Cerebellar cortex (tissue), 1 donor: ENCODE measurements at places on chromosomes 3 and 15.
A peak's percentile ranks its signal among the peaks of the same experiment; 100 is the strongest.

- DNase-seq, result no peak
Observed at GRCh38 chr3:99659032-99659431, 20.6 kb downstream of the COL8A1 start.

- DNase-seq, result peak; percentile 93
Observed at GRCh38 chr3:40713795-40714194, 189.0 kb downstream of the ZNF621 start.

GRCh38 chr3:176469694-176470205, 727.5 kb downstream of the TBL1XR1 start:
- DNase-seq, result peak; percentile 26

GRCh38 chr3:101896083-101896757, 46.9 kb downstream of the NFKBIZ start:
- no peak for DNase-seq

GRCh38 chr3:83317605-83318004, 1556.2 kb upstream of the GBE1 start:
- no peak for DNase-seq

GRCh38 chr3:123301331-123302184, 99.8 kb downstream of the SEC22A start:
- no peak for DNase-seq

GRCh38 chr15:79282371-79283251, at the start of gene ANKRD34C:
ANKRD34C (plus strand) TSS chr15:79282722; CDS start chr15:79293285, 10,563 bp downstream.
- DNase-seq, result peak; percentile 46

DNA sequence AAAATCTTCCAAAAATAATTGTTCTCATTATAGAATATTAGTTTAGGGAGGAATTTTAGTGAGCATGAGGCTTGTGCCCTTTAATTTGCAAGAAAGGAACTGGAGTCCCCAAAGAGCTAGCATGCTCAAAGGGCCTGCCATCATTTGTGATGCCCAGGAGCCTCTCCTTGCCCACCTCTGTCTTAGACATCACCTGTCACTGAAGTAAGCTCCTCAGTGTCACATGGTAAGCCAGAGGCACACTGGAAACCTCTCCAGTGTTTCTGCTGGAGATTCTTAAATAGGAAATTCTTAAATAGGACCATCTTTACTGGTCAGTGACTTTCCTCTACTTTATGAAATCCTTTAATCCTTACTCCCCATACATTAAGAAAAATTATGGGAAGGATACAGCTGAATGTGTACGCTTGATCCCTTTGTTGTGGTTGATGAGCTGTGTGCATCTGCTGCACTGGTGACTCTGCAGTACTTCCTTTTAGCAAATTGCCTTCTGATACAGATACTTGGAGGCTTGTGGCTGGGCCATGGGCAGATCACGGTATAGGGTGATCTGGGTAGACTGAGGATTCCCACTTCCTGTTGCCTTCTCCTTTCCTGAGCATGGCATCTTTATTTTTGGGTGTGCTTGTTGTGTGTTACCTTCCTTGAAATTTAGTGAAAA, 197.4 kb downstream of the KLHL25 start:
- DNase-seq, result no peak

DNA sequence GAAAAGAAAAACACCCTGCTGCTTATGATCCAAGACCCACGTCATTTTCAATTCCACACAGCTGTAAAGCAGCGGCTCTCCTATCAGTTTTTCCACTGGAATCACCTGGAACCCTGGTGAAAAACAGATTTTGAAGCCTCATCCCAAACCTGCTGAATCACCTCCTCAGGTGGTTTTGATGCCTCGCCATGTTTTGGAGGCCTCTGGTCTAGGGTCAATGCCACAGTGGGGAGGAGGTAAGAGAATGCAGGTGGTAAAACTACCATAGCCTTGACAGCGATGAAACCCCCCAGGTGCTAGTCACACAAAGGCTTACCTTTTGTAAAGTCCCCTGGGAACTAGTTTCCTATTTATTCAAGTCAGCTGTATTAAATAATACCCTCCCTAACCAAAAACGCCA, 24.8 kb downstream of the MYO1E start:
- DNase-seq, result no peak

DNA sequence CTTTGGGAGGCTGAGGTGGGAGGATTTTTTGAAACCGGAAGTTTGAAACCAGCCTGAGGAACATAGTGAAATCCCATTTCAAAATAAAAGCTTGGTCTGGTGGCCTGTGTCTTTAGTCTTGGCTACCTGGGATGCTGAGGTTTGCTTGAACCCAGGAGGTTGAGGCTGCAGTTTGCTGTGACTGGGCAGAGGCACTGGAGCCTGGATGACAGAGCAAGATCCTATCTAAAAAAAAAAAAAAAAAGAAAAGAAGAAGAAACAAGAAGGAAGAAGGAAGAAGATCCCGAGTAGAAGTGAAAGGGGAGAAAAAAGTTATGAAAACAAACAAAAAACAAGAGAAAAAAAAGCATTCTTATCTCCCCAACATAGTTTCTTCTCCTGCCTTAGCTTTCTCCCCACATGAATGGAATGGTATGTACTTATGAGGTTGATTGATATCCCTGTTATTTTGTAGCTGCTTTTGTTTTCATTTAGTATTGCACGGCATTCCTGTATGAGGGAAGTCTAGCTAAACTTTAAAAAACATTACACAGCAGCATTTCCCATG, 42.4 kb downstream of the TMEM40 start:
- DNase-seq, result no peak

DNA sequence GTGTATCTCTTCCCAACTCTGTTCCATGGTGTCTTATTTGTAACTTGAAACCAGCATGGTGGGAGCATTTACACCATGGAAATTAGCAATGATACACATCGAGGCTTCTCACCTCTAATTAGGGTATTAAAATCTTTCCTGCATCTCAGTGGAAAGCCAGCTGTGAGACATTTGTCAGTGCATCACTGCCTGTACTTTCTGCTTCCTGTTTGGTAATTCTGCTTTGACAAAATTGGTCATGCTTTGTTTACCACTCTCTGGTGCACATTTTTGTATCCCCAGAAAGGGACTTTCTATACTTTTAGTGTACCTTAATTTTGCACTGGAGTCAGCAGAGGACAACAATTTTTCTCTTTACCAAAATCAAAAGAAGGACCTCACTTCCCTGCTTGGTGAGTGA, 402.1 kb downstream of the PDCD6IP start:
- no peak for DNase-seq

DNA sequence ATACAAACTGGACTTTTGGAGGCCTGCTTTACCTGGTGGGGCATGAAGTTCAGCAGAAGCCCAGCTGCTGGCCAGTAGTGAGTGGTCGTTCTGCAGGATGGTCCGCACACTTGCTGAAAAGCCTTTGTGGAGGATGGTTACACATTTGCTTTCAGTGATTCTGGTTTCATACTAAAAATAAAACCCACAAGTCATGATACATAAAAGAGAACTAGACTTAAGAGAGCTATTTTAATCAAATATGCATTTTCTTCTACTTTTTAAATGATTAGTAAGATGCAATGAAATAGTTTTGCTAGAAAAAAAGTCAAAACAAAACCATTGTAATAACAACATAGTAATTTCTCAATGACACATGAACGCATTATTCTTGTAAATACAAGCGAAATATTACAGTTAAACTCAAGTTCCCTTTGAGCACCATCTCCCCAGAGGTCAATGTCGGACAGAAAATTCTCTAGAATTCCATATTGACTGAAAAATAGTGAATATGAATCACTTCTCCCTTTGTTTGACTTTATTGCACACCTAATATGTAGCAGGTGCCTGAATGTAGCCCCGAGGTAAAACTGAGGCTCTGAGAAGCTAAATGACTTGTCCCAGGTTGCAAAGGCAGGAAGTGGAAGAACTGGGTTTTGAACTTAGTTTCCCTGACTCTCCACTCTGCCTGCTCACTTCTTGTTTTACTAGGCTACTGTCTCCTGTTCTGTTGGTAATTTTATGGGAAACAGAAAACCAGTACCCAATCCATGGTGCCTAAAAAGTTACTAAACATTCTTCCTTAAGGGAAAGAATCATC, 8.3 kb downstream of the IL5RA start:
- no peak for DNase-seq

DNA sequence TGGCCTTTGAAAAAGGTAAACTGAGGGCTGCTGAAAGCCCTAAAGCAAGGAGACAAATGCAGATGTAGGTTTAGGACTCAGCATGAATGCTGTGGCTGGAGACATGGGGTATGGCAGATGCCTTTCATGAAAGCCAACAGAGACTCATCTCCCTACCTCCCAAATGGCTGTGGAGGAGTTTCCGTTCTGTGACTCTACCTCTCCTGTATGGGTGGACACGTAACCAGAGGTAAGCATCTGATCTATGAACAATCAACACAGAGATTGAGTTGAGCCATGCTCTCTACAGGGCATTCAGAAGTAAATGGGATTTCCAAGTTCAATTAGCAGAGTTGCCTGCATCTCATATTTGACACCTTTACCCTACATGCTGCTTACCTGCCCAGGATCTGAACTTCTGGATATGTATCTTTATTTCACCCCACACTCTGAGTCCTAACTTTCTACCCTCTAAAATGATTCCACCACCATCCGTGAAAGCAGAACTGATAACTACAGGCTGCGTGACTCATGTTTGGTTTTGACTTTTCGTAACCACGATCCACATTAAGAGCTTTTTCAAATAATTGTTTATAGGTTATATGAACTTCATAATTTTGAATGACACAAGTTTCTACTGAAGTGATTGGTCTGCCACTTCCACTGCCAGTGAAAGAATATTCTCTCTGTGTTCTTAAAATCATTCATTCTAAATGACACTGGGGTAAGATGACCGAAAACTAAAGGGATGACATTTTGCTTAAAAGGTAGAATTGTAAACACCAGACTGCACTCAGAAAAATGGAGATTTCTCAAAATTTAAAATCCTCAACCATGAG, 1058.7 kb downstream of the FHIT start:
- DNase-seq, result no peak

GRCh38 chr15:70762469-70763119, 764 bp downstream of the UACA start:
- no peak for DNase-seq

- DNase-seq, result no peak
Observed at GRCh38 chr3:23612296-23612891, 193.4 kb upstream of the UBE2E1 start.

DNA sequence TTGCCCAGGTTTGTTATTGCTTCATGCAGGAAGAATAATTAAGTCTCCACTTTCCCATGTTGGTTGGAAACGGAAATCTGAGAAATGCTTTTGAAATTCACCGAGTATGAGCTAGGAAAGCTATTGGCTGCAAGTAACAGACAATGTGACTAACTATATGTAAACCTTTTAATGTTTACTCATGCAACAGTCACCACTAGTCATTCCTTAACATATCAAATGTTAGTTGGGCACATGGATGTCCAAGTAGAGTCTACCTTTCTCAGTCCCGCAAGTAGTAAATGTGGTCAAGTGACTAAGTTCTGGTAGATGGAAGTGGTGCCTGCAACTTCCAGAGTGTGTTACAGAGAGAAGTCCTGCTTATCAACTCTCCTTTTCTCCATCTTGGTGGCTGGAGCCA, 52.5 kb downstream of the KLF15 start:
- no peak for DNase-seq

DNA sequence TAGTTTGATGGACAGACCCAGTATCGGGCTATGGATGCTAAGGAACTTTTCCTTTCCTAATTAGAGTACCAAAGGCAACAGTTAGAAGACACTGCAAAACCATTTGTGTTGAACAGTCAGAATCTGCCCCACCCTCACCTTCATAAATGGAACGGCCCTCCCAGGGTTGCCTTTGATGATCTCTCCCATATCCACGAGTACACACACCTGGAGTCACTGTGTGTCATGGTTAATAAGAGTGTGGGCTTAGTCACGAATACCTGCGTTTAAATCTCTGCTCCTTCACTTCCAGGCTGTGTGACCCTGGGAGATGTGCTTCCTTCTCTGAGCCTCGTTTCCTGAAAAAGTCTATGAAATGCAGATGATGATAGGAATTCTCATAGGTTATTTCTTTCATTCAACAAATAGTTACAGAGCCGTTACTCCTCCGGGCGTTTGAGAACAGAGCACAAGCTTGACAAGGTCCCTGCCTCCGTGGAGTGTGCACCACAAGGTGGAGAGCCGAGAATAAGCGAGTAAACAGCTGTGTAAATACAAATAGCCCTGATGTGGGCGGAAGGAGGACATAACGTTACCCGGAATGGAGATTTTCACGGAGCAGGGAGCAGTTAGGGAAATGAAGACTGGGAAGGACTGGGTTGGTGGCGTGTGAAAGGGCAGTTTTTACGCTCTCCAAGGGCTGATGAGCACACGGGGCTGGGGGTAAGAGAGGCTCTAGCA, 6.7 kb downstream of the SLC51A start:
- no peak for DNase-seq

GRCh38 chr3:115676336-115676735, 53.0 kb downstream of the GAP43 start:
- peak; percentile 43 for DNase-seq

DNA sequence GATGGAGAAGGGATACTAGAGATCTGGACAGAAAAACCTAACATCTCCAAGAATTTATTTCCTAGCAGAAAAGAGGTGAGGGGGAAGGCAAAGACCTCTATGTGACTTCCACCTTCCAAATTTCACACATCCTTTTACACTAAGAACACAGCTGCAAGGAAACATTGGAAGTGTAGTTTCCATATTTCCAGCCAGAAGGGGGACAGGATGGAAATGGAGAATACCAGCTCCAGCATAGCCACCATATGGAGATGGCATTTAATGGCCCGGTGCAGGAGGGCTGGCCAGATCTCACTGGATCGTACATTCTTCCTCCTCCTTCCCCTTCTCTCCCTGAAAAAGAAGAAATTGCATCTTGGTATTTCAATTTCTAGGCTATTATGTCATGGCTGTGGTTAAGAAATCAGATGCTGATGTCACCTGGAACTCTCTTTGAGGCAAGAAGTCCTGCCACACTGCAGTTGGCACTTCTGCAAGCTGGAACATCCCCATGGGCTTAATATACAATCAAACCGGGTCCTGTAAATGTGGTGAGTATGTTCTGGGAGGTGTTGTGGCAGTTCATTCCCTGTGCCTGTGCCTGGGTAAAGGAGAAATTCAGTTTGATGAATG, 36.9 kb upstream of the TF start:
- no peak for DNase-seq

GRCh38 chr3:141384575-141384974, 16.3 kb downstream of the ZBTB38 start:
- peak; percentile 74 for DNase-seq

GRCh38 chr3:140019946-140020345, 85.0 kb downstream of the CLSTN2 start:
- DNase-seq, result no peak

GRCh38 chr3:69119681-69120080, 2.7 kb downstream of the LMOD3 start:
- no peak for DNase-seq

DNA sequence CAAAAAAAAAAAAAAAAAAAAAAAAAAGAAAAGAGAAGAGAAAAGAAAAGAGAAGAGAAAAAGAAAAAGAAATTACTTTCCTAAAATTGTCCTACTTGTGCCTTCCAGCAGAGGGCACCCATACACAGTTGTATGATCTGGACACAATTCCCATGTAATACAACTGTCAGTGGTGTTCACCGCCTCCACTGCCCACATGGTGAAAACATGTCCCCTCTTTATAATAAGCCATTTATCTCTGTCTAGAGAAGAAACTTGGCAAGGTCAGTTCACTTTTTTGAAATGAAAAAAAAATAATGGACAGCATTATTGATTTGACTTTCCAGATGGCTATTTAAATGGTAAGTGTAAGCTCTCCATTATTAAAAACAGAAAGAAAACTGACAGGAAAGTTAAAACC, 459.4 kb downstream of the GBE1 start:
- peak; percentile 60 for DNase-seq

- peak; percentile 18 for DNase-seq
Observed at GRCh38 chr3:170531657-170532335, 54.1 kb downstream of the SLC7A14 start.
